ENCODE measurements at places on chromosomes 1 and 21. TPM values are rescaled to one million over a fixed set of nuclear protein-coding genes. Genes with fewer than 3 reads are reported as not detected.

The TTC4 gene
- polyA plus RNA-seq = 16.0 TPM

The PLPPR4 gene
- polyA plus RNA-seq = 0.20 TPM

The SH3BGR gene
- polyA plus RNA-seq = 1.2 TPM

The ICOSLG gene
- polyA plus RNA-seq = 2.5 TPM

The SRSF4 gene
- 69.3 TPM for polyA plus RNA-seq

The FAAP20 gene
- 65.2 TPM for polyA plus RNA-seq

The SFN gene
- 99.4 TPM for polyA plus RNA-seq

- no peak overlapping the region for H3K27ac ChIP-seq
- no peaks in the 10 kb centered on the region for H3K36me3 ChIP-seq
- H3K27me3 ChIP-seq = no peaks in the 10 kb centered on the region
- H3K4me3 ChIP-seq = no peak overlapping the region
- no peak for DNase-seq
Observed at GRCh38 chr1:22263359-22263758, 120.5 kb upstream of the WNT4 start.

DNA sequence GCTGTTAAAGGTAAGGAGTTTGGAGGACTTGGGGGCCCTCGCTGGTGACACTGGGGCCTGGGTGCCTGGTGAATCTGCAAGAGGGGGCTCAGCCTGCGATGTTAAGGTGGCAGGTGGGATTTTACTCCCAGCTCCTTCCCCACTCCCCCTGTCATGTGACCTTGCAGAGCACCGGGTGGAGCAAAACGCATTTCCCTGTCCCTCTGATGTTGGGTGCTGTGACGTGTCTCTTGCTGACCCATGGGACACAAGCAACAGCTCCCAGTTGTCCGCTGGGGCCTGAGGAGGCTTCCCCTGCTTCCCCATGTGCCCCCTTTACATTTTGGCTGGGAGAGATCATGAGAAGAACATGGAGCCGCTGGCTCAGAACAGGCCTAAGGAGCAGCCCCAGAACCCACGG is 319.0 kb downstream of the MATN1 start:
- no peaks in the 10 kb centered on the region for H3K4me1 ChIP-seq
- H3K4me3 ChIP-seq = no peak overlapping the region
- no peaks in the 10 kb centered on the region for H3K36me3 ChIP-seq
- no peak for DNase-seq

DNA sequence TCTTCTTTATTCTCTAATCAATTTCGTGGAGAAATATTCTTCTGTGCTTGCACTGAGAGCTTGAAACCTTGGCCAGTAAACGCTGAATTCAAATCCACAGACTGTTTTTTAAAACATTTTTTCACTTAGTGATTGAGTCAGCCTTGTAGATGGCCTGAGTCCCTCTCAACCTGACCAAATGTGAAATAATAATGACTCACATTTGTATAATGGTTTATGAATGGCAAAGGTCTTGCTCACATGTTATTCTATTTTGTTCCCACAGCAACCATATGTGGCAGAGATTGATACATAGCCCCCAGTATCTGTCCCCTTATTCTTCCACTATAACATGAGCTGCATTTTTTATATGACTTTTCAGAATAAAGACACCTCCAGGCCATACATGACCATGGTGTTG is 47.8 kb upstream of the CCDC190 start:
- no peak for DNase-seq
- H3K27ac ChIP-seq = no peak overlapping the region
- H3K4me3 ChIP-seq = no peak overlapping the region
- no peaks in the 10 kb centered on the region for H3K27me3 ChIP-seq

GRCh38 chr1:77509051-77509492 is 173.4 kb downstream of the ZZZ3 start:
- no peak overlapping the region for H3K4me3 ChIP-seq
- no peaks in the 10 kb centered on the region for H3K36me3 ChIP-seq
- peaks cover 4% of the 10 kb centered on the region for H3K4me1 ChIP-seq

DNA sequence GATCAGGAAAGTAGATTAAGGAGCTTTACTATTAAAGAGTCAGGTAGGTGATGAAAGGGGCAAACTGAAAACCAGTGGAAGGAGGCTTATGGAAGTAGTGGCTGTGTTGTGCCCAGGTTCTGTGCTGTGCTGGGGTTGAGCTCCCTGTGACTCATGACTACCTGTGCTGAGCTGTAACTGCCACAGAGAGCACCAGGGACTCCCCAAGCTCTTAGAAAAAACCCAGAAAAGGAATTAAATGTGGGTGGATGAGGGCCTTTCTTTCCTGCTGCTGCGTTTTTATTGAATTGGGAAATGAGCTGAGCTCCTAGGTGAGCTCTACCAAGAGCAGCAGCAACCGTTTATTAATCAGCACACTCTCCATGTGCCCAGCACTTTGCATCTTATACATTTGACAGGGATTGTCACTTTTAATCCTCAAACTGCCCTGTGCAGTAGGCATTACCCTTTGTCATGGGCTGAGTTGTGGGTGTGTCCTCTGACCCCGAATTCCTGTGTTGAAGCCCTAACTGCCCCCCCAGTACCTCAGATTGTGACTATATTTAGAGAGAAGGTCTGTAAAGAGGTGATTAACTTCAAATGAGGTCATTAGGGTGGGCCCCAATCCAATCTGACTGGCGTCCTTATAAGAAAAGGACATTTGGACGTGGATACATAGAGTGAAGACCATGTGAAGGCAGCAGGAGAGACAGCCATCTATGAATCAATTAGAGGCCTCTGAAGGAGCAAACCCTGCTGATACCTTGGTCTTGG is 65.4 kb downstream of the AK4 start:
- H3K4me1 ChIP-seq = no peaks in the 10 kb centered on the region
- peaks cover 8% of the 10 kb centered on the region for H3K27me3 ChIP-seq
- H3K36me3 ChIP-seq = no peaks in the 10 kb centered on the region
- H3K27ac ChIP-seq = no peak overlapping the region
- DNase-seq = no peak

- no peaks in the 10 kb centered on the region for H3K4me1 ChIP-seq
- H3K27ac ChIP-seq = no peak overlapping the region
- no peak overlapping the region for H3K4me3 ChIP-seq
- no peaks in the 10 kb centered on the region for H3K36me3 ChIP-seq
- no peak for DNase-seq
Observed at GRCh38 chr1:90761781-90762589, 44.9 kb upstream of the BARHL2 start.

- H3K4me1 ChIP-seq = no peaks in the 10 kb centered on the region
- no peaks in the 10 kb centered on the region for H3K36me3 ChIP-seq
- no peaks in the 10 kb centered on the region for H3K27me3 ChIP-seq
Observed at GRCh38 chr21:41887667-41888066, 8.5 kb upstream of the PRDM15 start.

DNA sequence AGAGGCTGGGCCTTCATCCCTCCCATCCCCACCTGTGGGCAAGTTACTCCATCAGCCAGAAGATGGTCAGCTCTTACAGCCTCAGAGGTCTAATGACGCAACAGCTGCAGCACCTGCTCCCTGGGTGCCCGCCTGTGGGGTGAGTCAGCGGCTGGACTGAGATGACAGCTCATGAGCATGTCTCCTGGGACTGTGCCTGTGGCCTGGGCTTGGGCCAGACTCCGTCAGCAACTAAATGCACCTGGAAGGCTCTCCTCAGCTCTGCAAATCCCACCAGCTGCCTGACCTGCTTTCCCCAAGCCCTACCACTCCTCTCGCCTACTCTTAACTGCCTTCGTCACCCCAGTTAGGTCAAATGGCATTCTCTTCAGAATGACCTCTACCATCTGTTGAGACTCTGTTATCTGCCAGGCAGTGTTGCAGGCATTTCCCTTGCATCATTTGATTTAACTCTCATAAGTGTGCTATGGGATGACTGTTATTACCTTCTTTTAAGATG is 47.7 kb downstream of the ETS2 start:
- H3K27ac ChIP-seq = no peak overlapping the region
- DNase-seq = no peak
- peaks cover 4% of the 10 kb centered on the region for H3K4me1 ChIP-seq
- H3K36me3 ChIP-seq = no peaks in the 10 kb centered on the region
- H3K27me3 ChIP-seq = no peaks in the 10 kb centered on the region

DNA sequence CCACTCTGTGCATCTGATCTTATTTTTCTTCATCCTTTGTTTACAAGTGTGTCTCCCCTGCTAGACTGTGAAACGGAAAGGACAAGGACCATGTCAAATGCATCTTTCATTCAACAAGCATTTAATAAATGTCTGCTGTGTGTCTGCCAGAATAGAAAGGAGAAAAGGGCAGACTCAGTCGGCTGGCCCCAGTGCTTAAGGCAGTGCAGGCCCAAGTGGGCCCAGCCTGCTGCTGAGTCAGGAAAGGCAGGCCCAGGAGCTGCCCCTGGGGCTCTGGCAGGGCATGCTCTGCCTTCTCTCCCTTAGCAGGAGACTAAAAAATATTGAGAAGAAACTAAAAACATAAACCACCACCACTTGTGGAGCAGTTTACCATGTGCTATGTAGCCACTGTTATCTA is 38.1 kb downstream of the PLEKHA6 start:
- DNase-seq = no peak
- H3K36me3 ChIP-seq = no peaks in the 10 kb centered on the region
- H3K4me1 ChIP-seq = no peaks in the 10 kb centered on the region
- no peak overlapping the region for H3K4me3 ChIP-seq
- H3K27me3 ChIP-seq = no peaks in the 10 kb centered on the region

DNA sequence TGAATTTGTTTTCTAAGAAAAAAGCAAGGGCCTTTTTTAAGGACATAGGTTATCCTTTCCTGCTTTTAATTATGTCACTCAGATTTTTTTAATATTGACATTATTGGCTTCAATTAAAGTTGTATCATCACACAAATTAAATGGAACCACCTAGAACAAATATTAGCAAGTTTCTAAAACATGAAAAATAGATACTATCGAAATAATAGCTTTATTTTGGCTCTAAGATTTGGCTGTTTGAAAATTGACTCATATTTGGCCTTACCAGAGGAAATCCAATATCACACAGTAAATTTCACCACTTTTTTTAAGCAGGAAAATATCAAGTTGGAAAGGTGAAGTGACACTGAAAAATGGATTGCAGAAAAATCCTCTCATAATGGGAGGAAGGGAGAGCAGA is 9.2 kb downstream of the DNASE2B start:
- H3K36me3 ChIP-seq = no peaks in the 10 kb centered on the region
- no peaks in the 10 kb centered on the region for H3K4me1 ChIP-seq
- H3K4me3 ChIP-seq = no peak overlapping the region
- H3K27me3 ChIP-seq = no peaks in the 10 kb centered on the region
- no peak for DNase-seq

DNA sequence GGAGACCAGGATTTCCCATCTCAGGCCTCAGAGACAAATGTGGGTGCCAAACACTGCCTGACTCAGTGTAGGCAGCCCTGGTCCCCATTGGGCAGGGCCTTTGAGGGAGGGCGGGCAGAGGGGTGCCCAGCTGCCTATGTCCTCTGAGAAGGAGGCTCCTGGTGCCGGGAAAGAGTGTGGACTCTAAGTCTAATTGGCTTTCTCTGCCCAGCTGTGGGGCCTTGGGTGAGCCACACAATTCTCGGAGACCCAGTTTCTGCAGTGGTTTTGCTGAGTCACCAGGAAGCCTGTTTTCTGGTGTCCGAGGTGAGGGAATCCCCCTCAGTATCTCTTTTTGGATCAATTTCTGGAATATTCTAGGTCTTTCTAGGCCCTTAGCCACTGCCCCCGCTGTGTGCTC is 35.3 kb upstream of the ACTL8 start:
- no peaks in the 10 kb centered on the region for H3K4me1 ChIP-seq
- no peak overlapping the region for H3K27ac ChIP-seq
- no peak for DNase-seq
- H3K36me3 ChIP-seq = no peaks in the 10 kb centered on the region

DNA sequence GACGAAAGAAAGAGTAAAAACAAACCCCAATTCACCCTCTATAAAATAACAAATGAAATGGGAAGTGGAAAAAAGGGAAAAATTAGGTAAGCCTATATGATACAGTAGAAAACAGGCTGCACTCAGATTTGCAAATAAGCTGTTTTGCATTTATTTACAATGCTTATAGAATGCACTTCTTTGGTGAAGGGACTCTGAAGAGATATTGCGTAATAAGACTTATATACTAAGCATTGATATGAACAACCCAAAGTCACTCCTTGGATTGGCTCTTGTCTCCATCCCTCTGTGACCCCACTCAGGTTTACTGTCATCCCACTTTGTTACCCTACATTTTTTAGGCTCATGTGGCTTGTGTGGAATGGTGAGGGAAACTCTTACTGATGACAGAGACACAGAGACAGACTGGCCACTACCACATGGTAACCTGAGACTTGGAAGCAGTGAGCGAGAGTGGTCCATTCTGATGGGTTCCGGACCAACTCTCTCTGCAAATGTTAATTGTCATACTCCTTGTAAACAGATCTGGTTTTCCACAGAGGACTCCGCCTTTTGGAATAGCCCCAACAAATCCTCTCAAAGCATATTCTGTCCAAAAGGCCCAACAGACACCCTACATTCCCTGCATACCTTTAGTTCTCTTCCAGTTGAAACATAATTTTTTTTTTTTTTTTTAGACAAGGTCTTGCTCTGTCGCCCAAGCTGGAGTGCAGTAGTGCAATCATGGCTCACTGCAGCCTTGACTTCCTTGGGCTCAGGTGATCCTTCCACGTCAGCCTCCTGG is 11.0 kb downstream of the GSTM5 start:
- no peak overlapping the region for H3K27ac ChIP-seq
- no peak overlapping the region for H3K4me3 ChIP-seq
- no peaks in the 10 kb centered on the region for H3K27me3 ChIP-seq
- no peak for DNase-seq

DNA sequence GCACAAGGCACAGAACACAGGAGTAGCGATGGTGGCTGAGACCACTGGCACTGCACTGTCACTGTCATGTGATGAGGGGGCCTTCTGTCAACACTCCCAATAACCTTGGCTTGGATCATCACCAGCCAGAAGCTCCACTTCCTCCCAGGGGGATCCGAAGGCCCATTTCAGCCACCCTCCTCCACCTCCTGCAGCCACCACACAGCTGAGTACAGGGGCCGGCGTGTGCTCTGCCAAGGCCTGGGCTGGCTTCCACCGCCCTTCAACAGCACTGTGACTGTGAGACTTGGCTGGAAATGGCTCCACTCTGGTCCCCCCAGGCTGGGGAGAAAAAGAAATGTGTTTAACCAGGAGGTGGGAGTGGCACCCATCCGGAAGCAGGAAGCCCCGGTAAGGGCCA is 9.9 kb upstream of the NADK start:
- DNase-seq = peak; percentile 10
- H3K27me3 ChIP-seq = no peaks in the 10 kb centered on the region
- no peak overlapping the region for H3K4me3 ChIP-seq
- peaks cover 33% of the 10 kb centered on the region for H3K36me3 ChIP-seq
- no peak overlapping the region for H3K27ac ChIP-seq

- H3K4me3 ChIP-seq = no peak overlapping the region
- no peak for DNase-seq
- no peaks in the 10 kb centered on the region for H3K4me1 ChIP-seq
Observed at GRCh38 chr1:204731985-204732575, 46.5 kb upstream of the LRRN2 start.

DNA sequence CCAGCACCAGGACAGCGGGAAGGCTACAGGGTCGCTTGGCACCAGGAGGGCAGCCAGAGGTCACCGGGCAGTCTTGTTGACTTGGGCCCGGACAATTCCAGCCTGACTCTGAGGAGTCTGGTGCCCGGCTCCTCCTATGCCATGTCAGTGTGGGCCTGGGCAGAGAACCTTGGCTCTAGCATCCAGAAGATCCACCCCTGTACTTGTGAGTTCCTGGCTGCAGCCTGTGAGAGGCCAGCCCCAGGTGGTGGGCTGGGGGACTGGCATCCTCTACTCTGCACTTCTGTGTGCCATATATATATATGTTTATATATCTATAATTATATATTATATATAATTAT is 11.6 kb upstream of the PTPN7 start:
- H3K27ac ChIP-seq = no peak overlapping the region
- no peak overlapping the region for H3K4me3 ChIP-seq
- peaks cover 10% of the 10 kb centered on the region for H3K4me1 ChIP-seq
- DNase-seq = no peak
- H3K36me3 ChIP-seq = no peaks in the 10 kb centered on the region
